ENCODE measurements at places on chromosomes 7 and 10.

- DNase-seq = no peak
These were observed 33.6 kb downstream of the DNMBP start for GRCh38 chr10:99975942-99976809.

DNA sequence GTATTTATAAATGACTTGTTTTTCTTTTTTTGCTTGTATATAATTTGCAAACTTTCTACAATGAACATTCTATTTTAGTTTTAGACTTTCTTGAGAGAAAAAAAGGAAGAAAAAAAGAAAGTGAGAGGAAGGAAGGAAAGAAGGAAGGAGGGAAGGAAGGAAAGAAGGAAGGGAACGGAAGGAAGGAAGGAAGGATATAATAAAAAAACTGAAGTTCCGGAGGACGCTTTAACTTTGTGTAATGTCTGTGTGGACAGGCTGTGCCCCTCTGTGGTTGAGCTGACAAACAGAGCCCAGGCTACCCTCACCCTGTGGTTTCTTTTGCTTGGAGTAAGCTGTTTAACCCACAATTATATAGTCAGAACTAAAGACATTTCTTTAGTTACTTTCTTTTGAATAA, 108.7 kb downstream of the SEMA3D start:
- DNase-seq = no peak

- no peak for DNase-seq
These were observed 337.3 kb downstream of the GFRA1 start for GRCh38 chr10:115935731-115936130.

- no peak for DNase-seq
These were observed 770.2 kb downstream of the GRID1 start for GRCh38 chr10:85596389-85596788.
